ENCODE measurements at places on chromosomes 2 and 18.

DNA sequence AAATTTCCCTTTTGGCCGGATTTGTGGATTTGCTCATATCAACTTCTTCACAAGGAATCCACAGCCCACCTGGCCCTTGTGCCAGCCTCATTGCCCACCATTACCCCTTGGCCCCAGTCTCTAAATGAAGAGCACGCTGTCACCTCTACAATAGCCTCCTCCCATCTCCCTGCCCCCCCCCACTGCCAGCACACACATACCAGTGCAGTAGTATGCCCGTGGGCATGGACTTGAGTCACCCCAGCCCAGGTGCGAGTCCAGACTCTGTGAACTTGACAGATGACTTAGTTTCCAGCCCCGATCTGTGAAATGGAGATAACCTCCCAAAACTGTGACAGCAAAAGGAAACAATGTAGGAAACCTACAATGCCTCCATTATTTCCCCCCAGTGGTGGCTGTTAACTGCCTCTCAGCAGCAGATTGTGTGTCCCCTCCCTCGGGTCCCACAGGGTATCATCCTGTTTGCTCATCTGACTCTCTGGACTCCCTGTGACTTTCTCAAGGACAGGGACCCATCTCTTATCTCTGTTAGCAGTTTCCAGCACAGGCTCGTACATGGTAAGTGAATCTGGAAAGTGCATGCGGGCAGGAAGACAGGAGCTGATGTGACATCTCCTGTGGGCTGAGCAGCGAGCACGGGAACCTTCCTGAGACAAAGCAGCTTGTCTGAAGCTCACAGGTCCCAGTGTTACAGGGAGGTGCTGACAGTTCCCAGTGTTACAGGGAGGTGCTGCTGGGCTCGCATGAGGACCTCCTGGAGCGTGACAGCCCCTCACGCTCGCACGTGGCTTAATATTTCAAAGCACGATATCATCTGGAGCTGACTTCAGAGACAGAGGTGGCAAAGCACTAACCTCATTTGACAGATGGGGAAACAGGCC is 4.2 kb upstream of the TMEM185B start:
- DNase-seq: no peak

DNA sequence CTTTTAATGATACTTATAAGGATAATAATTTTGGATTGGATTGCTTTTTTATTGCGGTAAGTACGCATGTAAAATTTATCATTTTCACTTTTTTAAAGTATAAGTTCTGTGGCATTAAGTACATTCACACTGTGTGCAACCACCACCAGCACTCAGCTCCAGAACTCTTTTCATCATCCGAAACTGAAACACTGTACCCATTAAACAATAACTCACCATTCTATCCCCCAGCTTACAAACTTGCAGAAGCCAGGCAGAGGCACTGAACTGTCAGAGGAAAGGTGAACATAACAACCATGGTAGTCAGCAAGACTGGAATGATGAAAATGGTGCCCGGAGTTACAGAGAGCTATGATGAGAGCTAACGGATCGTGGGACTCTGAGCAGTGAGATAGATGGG is 465.9 kb downstream of the ADCYAP1 start:
- DNase-seq: no peak

- no peak for DNase-seq
Measured at GRCh38 chr2:34147780-34148179, 548.7 kb upstream of the FAM98A start.

DNA sequence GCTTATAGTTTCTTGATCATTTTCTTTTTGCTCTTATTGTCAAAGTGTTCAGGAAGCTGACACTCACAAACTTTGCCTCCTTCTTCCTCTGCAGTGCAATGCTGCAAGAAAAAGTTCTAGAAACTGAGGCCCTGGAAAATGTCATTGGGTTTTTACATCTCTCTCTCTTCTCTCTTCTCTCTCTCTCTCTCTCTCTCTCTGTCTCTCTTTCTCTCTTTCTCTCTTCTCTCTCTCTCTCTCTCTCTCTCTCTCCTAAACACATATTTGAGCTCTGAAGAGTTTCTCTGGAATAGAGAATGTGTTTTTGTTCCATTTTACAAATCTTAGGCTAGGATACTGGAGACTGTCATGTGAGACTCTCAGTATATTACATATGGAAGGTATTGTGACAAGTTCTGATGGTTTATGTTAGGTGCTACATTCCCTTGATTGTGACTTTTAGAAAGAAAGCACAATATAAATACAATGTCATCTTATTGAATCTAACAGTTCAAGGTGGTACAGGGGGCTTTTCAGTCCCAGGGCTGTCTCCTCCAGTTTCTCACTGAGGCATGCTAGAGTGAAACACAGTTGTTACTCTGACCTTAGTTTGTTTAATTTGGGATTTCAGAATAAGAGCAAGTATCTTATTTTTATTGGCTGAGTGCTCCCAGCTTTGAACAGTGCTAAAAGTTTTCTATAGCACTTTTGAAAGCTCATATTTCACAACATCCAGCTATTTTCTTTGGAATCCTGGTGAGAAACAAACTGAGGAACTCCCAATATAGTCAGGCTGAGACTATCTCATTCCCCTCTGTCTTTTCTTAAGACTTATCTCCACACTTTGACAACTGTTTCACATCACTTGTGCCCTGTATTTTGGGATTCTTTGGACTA is 41.4 kb upstream of the EHBP1 start:
- DNase-seq: no peak

GRCh38 chr2:30975156-30975555 is 163.1 kb downstream of the GALNT14 start:
- no peak for DNase-seq

GRCh38 chr2:98479959-98480524 is 35.4 kb downstream of the INPP4A start:
- DNase-seq: peak; percentile 37

DNA sequence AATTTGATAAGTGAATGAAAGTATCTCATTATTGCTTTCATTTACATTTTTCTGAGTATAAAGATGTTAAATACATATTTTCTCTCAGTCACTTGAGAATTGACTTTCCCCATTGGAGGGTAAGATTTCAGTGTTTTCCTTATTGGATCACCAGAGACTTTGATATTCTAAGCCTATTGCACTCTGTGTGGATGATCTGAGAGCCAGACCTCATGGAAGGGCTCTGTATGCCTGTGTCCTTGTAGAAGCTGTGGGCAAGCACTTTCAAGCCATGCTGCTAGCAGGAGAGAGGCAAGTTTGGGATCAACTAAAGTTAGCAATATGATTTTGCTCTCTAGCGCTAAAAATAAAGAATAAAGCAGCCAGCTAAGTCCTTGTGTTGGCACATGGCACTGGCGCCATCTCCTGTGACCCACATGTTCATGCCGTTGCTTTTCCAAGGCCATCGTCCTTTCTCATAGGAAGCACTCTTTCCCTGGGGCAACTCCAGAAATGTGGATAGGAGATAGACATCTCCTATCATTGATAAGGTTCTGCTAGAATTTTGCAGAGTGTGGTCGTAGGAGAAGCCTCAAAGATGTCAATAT is 72.6 kb downstream of the AOX1 start:
- DNase-seq: no peak

- no peak for DNase-seq
Measured at GRCh38 chr2:68367953-68368653, 3.0 kb downstream of the PLEK start.

- no peak for DNase-seq
Measured at GRCh38 chr18:59388817-59389216, 29.8 kb upstream of the LMAN1 start.

DNA sequence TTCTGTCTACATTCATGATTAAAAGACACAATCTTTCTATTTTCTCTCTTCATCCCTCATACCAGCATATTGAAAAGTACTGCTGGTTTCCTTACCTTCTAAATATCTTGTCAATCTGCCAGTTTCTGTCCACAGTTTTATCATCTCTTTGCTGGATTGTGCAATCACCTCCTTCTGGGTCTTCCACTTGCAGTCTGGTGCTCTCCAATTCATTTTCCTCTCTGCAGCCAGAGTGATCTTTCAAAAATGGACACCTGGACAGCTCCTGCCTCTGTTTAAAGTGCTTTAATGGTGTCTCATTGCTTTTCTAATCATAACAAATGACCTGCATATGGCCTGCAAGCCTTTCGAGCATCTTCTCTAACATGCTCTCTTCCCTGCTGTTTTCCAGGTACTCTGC is 94.0 kb downstream of the C1QL2 start:
- DNase-seq: no peak

- peak; percentile 48 for DNase-seq
Measured at GRCh38 chr2:108621087-108621559, 86.9 kb downstream of the LIMS1 start.

DNA sequence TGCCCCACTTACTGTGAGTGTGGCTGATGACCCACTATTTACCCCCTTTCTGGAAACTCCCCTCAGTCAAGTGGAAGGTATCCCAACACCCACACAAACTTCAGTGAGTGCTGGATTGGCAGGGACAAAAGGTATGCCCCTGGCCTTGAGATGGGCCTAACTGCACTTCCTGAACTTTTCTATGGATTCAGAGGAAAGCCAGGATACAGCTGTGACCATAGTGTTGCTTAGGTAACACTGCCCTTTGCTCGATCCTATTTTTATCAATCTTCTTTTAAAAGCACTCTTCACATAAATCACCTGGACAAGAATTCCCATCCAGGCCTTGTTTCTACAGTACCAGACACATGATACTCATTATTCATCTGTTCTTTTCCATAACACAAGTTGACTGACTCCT is 671.5 kb upstream of the SLC8A1 start:
- DNase-seq: no peak

GRCh38 chr2:118457951-118458350 is 369.7 kb downstream of the INSIG2 start:
- DNase-seq: no peak

DNA sequence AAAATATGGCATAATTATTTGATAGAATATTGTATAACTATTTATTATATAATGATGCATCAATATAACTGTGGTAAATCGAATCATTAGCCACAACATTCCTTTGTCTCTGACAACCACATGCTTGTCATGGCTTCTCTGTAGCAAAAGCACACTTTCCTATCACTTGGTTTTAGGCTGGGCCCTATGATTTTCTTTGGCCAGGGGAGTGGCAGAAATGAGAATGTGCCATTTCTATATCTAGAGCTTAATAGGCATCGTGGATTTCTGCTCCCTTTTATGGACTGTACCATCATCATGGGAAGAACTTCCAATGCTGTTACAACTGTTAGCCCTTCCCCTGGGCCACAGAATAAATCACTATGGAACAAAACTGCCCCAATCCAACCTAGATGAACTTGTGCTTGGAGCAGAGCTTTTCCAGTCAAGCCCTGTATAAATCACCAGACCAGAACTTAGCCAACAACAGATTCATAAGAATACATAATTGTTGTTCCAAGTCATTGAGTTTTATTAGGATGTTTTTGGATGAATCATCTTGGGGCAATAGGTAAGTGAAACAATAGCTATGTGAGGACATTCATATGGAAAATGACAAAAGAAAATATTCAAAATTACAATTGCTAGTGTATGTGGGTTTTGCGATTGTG is 715.8 kb downstream of the ERBB4 start:
- no peak for DNase-seq

- no peak for DNase-seq
Measured at GRCh38 chr2:62473246-62473827, 32.7 kb downstream of the TMEM17 start.

GRCh38 chr2:153474876-153475435 is 3.6 kb downstream of the RPRM start:
- DNase-seq: no peak

DNA sequence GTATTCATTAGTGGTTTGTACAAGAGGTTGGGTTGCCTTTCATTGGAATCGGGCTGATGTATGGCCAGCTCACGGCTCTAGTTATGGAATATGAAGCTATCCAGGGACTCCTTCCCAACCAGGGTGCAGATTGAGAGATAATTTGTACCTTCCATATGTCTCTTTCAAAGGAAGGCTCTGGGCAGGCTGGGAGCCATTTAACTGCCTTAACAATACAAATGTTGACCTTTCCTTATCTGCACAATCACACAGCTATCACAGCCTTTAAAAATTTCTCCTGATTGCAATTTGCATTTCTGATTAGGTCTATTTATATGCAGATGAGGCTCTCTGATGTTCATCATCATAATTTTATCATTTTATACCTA is 58.7 kb downstream of the MYO3B start:
- peak; percentile 23 for DNase-seq

DNA sequence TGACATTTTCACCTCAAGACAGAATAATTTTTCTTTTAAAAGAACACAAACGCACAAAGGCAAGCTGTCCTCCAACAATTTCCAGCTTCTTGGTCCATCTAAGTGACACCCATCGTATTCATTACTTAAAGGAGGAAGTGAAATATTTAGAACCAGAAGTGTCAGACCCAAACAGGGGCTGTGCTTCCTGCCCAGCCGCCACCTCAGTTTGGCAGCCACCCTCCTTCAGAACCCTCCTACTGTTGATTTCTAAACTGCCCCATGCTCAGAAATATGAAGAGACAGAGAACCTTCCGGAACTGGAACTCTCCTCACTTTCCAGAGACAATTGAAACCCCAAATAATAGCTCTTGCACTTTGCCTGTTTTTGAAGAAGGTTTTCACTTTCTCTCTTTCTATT is 734.8 kb upstream of the SALL3 start:
- DNase-seq: no peak

DNA sequence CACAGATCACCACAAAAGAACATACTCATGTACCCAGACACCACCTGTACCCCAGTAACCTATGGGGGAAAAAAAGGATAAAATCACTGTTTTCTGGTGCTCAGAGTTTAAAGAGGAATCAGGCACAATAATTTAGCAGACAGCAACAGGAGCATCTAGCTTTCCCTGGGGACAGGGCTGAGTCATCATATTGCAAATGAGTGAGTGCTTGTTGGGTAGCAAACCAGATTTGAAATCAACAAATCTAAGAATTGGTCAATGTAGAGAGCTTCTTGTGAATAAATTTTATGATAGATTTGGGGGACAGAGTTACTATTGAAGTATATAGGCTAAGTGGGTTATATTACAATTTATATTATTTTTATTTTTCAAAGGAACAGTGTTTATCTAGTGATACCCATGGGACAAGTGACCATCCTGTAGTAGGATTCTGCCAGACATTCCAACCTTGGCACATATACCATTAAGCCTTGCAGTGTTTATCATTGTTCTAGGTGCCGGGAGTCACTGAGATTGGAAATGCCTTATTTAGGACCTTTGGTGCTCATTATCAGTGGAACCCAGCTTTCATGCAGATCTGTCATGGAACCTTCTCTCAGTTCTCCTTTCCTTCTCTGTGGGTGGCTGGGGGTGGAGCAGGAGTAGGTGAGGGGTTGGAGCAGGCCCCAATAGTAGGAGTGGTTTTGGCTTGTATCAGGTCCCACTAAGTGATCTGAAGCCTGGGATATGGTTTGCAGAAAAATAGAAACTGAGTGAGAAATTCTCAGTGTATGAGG is 117.2 kb downstream of the CERS6 start:
- DNase-seq: peak; percentile 17

DNA sequence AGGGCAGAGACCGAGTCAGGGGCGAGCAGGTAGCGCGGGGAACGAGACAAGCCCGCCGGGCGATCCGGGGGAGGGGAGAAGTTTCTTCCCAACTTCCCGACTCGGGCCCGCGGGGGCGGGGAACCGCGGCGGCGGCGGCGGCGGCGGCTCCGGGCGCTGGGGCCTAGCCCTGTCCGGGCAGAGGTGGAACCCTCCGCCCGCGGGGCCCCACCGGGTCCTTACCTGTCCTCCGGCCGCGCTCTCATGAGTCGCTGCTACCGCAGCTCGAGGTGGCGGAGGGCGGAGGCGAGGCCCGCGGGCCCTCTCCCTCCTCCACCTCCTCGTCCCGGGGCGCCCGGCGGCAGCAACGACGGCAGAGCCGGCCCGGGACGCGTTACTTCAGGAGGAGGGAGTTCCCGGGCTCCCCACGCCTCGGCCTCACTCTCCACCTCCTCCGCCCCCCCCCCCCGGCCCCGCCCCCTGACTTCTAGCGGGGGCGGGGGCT is at the start of gene YES1:
Gene YES1, minus strand, starts transcription at position 351 of the 484 bp plus-strand sequence. CDS start 55,415 bp downstream, outside the sequence.
- DNase-seq: peak; percentile 66
